ENCODE measurements at places on chromosomes 12 and 14.

DNA sequence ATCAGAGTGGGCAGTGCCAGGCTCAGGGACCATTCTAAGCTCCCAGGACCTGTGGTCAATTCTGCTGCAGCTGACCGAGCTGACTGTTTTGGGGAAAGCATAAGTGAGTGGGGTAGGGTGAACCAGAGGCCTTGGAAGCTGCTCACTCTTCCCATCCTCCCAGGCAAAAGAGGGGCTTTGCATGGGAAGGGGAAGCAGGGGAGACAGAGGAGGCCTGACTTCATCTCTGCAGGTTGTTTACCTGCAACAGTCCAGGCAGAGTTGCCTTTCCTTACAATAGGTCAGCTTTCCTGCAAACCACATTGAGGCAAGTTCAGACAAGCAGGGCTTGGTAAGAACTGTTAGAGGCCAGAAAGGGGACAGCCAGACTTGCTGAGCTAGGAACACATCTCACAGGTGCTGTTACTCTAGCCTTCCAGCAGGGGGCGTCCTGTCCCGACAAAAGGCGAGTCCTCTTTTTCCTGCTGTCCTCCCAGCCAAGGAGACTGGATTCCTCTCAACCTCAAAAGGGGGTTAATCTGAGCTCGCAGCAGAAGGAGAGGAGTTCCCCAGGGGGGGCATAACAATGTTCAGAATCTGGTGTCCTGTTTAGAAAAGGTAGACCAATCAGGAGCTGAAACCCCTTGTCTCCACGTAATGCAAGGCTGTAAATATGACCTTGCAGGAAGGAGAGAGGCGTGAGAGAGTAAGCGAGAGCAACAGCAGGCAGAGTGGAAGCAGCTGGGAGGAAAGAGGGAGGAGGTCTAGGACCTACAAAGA lies 4.3 kb upstream of the DHRS2 start:
- DNase-seq, result peak; percentile 65

DNA sequence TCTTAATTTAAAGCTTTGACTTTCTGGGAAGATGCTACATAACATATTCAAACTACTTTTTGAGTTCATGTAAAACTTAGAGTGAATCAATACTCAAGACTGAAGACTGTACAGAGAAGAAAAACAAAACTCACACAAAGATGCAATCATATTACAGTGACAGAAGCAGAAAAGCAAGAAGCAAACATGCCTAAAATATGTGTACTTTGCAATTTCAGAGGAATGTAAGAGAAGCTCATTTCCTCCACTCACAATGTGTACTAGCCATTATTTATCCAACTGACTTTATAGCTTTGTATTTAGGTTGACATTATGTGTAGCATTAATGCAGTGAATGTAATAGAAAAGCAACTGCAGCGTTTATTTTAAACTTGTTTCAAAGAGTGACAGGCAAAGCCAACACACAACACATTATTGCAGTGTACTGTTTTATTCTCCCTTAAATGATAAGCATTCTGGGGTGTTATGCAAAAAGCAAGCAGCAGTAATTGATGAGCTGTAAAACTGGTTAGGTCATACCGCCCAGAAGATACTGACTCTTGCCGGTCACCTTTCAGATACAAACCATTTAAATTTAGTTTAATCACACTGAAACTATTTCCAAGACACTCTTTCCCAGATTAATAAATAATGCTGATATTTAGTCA lies 88.2 kb upstream of the PAWR start:
- DNase-seq, result no peak

GRCh38 chr12:26102953-26103352 lies 21.9 kb downstream of the BHLHE41 start:
- no peak for DNase-seq

GRCh38 chr14:99460793-99461192 lies 19.9 kb downstream of the SETD3 start:
- no peak for DNase-seq

DNA sequence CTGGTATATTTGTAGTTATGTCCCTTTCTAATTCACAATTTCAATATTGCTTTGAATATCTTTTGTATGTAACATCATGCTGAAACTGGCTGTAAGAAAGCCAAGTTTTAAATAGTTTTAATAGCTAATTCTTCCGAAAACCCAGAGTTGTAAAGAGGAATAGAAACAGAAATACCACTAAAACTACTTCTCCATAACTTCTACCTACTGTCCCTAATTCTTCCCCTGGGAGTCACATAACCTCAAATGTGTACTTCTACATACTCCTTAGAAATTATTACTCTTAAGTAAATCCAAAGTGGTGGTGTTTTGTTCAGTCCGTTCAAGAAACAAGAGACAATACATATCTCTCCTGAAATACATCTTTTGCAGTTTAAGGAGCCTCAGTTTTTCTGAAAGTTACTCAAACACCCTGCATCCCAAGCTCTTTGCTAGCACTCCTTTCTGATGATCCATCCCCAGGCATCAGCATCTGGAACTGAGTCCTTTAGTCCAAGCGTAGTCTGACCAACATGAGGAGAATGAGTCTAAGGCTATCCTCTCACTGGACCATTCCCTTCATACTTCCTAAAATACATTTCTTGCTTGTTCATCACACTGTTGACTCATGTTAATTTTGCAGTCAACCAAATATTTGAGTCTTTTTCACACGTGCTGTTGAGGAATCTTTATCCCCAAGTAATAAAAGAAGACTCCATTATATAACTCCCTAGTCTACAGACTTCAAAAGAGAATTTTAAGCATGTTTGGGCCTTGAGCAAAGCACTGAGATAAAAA lies 214.3 kb upstream of the NUDT4 start:
- DNase-seq, result no peak

DNA sequence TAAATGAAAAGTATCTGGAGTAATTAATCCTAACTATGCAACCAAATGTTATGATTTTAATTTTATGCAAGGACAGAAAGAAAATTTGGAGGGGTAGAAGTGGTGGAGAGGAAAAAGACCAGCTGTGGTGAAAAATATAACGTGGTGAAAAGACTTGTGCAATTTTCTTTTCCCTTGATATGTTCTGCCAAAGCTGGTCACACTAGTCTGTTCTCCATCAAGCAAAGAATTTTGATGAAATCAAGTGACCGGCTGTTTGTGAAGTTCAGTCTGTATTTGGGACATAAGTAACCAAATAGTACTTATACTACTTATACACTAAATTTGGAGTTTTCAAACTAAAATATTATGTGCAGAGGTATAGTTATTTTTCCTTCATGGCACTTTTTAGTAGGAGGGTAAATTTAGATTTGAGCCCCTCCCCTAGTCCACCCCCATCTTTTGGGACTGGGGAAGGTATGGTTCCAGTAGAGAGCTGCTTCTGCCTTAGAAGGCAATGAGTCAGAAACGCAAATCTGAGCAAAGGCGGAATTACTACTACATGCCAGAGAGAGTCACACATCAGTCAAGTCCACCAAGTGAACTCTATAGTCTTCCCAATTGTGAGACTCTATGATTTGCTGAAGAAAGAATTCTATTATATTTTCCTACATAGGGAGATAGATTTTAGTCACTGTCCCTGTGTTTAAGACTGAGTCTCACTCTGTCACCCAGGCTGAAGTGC lies 229.7 kb downstream of the SLC25A21 start:
- no peak for DNase-seq

DNA sequence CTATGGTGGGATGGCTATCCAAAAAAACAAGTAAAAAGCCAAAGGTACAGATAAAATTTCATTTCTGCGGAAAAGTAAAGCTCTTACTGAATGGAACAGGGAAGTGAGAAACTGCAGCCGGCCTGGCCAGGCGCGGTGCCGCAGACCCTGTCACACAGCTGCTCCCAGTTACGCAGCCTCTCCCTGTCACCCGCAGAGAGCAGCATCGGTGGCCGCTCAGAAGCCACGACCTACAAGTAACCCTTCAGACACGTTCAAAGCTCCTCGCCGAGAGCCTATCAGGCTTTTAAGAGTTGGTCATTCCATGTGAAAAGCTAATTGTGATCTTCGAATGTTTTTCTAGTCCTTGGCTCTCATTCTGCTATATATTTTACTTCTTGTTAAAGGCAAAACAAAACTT lies 11.0 kb upstream of the ANKLE2 start:
- no peak for DNase-seq

- peak; percentile 12 for DNase-seq
Measured at GRCh38 chr14:101665478-101666078, 95.9 kb upstream of the PPP2R5C start.

GRCh38 chr14:103499709-103500108 lies 22.9 kb downstream of the CKB start:
- DNase-seq, result no peak

- DNase-seq, result no peak
Measured at GRCh38 chr14:44639781-44640385, 132.8 kb upstream of the FSCB start.

GRCh38 chr14:31902002-31902401 lies 175.1 kb upstream of the ARHGAP5 start:
- no peak for DNase-seq

DNA sequence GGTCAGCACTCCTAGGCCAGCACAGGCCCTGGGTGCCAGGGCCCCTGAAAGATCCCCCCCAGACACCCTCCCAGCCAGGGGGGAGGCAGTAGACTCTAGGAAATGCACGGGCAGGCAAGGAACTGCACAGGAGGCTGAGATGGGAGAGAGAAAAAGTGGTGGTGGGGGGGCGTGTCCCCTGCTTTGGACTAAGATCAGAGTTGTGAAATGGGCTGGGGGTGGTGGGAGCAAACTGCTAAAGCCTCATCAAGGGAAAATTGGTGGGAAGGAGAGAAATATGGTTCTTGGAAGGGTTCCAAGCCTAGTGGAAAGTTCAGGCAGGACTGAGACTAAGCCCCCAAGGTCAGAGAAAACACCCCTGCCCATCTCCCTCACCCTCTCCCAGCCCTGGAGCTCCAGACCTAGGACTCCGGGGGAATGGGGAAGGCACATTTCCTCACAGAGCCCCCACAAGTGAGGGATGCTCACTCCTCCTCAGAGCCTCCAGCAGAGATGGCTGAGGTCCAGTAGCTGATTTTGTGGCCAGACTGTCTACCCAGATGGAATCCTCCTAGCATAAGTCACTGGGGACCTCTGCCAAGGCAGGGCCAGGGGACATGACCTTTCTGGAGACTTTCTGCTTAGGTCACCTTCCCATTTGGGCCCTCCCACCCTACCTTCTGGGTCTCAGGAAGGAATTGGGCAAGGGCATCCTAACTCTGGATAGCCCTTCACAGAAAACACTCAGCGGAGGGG lies 29.8 kb downstream of the FIGNL2 start:
- DNase-seq, result no peak

GRCh38 chr14:92088494-92088893 lies 17.9 kb downstream of the ATXN3 start:
- DNase-seq, result no peak

DNA sequence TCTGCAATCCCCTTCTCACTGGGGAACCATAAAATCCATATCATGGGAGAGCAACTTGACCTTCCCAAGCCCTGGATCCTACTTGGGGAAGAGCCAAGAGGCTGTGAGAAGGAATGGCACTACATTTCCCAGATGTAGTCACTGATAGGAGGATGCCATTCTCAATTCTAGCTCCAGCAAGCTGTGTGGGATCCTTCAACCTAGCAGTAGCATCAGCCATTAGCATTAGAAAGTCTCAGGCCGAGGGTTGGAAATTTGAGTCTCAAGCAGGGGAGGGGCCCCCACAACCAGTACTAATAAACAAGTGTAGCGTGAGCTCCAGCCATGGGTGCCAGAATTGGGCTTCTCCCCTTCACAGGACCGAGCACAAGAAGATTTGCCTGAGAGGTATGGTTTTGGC lies 84.3 kb upstream of the NELL2 start:
- DNase-seq, result no peak

GRCh38 chr12:103529306-103529705 lies 33.5 kb upstream of the C12orf42 start:
- DNase-seq, result no peak

DNA sequence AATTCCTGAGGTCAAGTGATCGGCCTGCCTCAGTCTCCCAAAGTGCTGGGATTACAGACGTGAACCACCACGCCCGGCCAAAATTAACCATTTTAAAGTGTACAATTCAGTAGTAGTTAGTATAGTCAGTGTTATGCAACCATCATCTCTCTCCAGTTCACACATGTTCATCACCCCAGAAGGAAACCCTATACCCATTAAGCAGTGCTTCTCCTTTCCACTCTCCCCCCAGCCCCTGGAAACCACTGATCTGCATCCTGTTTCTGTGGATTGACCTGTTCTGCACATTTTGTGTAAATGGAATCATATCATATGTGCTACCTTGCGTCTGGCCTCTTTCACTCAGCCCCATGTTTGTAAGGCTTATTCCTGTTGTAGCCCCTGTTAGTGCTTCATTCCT lies 52.2 kb downstream of the PHETA1 start:
- DNase-seq, result no peak

GRCh38 chr12:32049956-32050355 lies 56.7 kb upstream of the BICD1 start:
- no peak for DNase-seq

- no peak for DNase-seq
Measured at GRCh38 chr12:98126637-98127335, 388.6 kb upstream of the TMPO start.

GRCh38 chr14:62631176-62631575 lies 414.1 kb downstream of the KCNH5 start:
- no peak for DNase-seq

DNA sequence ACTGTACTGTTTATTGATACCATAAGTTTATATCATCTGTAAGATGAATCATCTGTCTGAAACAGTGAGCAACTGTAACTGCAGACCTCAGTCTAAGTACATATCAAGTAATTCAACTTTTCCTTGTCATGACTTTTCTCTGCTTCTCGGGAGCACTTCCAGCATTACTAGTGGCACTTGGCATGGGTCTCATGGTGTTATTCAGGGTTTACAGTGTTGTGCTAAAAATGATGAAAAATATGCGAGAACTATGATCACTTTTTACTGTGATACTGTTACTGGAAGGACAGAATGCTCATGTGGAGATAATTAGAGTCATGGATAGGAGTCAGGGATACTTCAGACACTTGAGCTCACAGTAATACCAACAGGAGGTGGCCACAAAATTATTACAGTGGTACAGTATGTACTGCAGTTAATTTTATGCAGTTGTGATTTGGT lies 8.3 kb downstream of the KTN1 start:
- no peak for DNase-seq

- DNase-seq, result no peak
Measured at GRCh38 chr14:81625343-81625742, 91.7 kb upstream of the SEL1L start.

- DNase-seq, result no peak
Measured at GRCh38 chr12:90250766-90251165, 542.1 kb upstream of the ATP2B1 start.

DNA sequence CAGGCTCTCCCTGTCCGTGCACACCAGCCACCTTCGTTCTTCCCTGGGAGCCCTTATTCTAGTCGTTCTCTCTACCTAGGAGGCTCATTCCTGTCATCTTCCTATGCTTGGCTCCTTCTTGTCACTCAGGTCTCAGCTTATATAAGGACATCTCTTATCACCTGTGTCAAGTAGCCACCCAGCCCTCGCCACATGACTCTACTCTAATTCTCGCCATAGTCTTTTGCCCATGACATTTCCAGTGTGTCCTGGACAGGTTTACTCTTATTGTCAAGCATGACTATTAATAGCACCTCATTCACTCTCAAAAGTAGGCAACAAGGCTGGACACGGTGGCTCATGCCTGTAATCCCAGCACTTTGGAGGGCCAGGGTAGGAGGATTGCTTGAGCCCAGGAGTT lies 175.7 kb upstream of the NUDT4 start:
- no peak for DNase-seq

- no peak for DNase-seq
Measured at GRCh38 chr12:112686373-112686772, 105.2 kb upstream of the RPH3A start.
